Right hindlimb (tissue), 1 donor: ENCODE measurements at places on chromosomes 16 and 17.

GRCh38 chr17:5249615-5250014, 15.0 kb upstream of the SCIMP start:
- peak; percentile 64 for DNase-seq

- no peak for DNase-seq
Measured at GRCh38 chr17:2691965-2692780, 19.4 kb downstream of the CLUH start.

DNA sequence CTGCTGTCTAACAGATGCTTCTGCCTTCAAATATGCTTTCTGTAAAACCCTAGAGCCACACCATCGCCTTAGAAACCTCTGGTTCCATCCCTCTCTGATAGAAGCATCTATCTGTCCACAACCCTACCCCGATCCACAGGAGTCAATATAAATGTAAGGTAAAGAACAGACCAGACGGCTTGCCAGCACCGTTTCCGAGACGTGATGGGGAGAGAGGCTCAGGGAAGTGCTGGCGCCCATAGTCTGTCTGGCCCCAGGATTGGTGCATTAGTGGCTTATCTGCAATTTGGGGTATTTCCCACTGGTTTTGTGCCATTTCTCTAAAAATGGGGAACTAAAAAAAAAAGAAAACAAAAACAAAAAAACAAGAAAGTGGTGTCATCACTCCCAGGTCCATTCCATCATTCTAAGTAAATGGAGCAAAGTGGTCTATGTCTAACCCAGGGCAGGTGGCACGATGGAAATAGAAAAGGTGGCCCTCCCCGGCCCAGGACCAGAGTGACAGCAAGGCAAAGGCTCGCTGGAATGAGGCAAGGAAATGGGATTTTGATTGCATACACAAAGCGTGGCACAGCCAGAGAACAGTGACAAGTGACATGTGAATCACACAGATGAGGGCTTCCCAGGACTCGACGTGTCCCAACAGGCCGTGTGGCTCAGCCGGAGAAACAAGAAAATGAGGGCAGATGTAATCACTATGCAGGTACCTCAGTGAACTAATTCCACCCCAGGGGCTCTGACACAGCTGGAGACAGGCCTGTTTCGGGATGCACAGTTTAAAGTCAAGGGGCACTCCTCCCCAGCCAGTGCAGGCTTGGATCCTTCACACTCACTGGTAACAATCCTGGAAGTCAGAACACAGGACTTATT, 125.6 kb downstream of the GAS7 start:
- DNase-seq, result no peak

DNA sequence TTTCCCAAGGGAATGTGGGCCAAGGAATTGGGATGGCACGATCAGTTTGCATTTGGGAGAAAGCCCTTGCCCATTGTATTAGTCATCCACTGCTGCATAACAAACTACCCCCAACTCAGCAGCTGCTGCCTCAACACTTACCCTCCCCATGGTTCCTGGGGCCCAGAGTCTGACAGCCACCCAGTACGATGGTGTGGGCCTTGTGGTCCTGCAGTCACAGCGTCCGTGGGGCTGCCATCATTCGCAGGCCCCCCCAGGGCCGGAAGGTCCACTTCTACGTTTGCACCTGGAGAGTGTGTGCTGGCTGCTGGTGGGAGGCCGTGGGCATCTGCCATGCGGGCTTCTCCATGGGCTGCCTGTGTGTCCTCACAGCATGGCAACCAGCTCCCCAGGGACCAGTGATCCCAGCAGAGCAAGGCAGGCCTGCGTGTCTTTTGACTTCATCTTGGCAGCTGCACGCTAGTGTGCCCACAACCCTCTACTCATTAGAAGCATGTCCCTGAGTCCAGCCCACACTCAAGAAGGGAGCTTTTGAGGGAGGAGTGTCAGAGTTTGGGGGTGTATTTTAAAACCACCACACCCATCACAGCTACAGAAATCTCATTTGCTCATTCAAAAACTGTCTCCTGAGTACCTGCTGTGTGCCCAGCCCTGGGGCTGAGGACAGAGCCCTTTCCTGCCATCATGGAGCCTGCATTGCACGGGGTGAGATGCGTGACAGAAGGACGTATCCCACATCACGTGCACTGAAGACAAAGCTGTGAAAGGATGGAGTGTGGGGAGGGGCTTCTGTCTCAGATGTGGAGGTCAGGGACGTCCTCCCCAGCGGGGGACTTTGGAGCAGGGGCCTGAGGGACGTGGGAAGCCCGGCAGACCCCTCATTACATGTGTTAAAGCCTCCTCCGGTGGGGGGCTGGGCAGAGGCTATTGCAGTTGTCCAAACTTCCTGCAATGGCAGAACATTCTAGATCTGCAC, 185.0 kb upstream of the ZNF469 start:
- no peak for DNase-seq

DNA sequence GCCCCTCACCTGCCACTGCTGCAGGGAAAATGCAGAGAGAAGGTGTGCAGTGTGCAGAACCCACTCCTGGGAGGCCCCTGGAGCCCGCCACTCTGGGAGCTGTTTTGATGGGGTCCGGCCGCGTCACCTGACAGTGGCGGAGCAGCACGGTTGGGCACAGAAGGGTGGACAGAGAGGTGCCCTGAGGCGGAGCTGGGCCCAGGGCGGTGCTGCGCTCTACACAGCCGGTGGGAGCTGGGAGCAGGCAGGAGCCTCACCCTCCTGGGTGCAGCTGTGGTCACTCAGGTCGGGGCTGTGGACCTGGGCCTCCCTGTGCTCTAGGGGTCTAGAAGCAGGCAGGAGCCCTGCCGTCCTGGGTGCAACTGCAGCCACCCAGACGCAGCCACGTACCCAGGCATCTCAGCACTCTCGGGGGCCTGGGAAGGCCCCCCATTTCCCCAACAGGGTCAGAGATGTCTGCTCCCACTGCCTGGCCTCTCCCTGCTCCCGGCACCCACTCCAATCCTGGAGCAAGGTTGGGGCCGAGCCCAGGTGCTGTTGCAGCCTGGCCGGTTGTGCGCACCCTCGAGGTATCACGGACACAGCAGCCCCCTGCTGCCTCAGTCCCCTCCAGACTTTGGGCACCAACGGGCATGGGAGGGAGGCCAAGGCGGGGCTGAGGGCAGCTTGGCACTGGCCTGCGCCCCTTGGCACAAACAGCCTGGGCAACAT, 304.4 kb upstream of the AXIN2 start:
- no peak for DNase-seq

- no peak for DNase-seq
Measured at GRCh38 chr16:27123795-27124409, 57.2 kb downstream of the C16orf82 start.

DNA sequence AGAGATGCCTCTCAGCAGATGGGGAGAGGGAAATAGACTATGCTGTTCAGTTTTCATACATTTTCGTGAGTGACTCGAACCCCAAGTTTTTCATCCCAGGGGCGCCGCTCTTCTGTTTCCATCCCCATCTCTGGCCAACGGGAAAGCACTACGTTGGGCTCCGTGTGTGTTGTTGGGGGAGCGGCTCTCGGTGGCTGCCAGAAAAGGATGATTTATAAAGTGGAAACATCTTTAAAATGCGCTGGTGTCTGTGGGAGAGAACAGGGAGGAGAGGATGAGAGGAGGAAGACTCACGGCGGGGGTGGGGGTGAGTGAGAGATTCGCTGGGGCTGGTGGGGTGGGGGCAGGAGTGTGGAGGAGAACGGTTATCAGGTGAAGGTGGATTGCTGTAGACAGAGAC, 5.8 kb downstream of the TBX4 start:
- DNase-seq, result no peak

DNA sequence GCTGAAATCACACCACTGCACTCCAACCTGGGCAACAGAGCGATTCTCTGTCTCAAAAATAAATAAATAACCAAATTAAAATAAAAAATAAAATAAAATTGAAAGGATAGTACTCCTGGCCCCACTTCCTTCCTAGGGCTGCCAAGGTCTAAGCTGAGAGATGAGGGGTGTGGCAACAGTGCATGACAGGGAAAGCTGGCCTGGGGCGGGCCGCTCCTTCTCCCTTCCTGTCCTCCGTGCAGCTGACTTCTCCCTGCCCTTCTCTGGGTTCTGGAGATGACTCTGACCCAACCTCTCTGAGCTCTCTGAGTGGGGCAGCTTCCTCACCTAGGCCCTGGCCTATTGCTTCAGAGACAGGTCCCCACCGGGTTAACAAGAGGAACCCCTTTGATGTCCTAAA, 8.7 kb upstream of the SLC25A39 start:
- DNase-seq, result no peak

DNA sequence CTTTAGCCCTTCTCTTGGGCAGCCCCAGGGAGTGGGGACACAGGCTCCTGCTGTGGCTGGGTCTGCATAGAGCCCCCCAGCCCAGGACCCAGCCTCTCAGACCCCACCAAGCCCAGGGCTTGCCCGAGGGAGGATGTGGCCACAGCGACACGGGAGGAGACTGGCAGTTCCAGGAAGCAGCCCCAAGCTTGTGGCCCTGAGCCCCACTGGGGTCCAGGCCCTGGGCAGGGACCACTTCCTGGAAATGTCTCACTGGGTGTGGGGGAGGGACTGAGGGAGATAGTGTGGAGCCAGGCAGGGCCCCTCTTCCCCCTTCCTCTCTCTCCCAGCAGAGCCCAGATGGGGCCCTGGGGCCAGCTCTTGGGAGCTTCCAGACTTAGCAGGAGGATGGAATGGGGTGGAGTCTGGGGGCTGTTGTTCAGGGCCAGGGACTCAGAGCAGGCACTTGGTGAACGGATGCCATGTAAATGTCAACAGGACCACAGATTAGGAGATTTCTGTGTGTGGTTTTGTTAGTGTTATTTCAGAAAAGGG, 35.3 kb downstream of the ADGRG5 start:
- no peak for DNase-seq

DNA sequence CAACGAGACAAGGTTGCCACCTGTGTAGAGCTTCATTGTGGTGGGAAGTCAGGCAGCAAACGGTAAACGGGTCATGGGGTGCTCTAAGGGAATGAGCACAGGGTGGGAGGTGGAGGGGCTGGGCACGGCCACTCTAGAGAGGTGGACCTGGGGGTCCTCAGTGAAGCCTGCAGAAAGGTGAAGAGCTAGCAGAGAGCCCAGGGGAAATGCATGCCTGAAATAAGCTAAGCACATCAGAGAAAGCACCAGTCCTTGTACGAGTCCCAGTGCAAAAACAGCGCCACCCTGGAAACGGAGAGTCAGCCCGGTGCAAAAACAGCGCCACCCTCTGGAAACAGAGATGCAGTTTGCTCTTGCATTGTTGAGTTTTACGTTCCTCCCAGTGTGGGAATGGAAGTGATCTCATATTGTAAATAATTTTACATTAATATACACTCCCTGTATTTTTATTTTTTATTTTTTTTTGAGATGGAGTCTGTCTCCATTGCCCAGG, 65.0 kb downstream of the TBC1D16 start:
- no peak for DNase-seq

GRCh38 chr16:75017670-75018525, 19.1 kb downstream of the ZNRF1 start:
- no peak for DNase-seq

- DNase-seq, result no peak
Measured at GRCh38 chr17:68356949-68357455, 65.7 kb downstream of the ARSG start.

DNA sequence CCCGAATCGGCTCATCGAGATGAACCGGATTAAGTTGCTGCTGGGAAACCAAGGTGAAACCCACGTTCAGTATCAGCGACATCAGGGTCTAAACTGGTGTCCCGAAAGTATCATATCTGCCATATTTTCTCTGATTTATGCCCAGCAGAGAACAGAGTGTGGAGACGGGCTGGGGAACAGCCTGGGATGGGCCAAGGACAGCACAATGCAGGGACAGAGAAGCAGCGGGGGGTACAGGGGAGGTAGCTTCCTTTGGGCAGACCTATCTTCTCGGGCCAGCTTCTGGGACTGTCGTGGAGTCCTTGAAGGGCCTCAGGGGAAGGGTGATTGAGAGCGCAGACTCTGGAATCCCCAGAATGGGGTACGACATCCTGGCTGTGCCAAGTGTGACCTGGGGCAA, 17.5 kb upstream of the MLKL start:
- DNase-seq, result no peak

DNA sequence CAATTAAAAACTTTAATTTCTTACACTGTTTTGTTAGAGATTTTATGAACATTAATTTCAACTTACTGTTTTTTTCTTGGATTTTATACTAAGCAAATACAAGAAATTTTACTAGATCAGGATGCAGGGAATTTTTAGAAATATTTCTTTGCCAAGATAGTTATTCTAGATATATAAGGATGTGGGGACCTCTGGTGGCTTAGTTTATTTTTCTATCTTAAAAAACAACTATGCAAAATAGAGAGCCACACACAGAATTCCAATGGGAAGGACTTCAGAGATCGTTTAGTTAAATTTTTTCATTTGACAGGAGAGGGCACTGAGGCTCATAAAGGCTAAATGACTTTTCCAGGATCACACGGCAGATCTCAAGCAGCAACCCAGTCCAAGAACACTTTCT, 23.0 kb upstream of the CAPNS2 start:
- no peak for DNase-seq

- no peak for DNase-seq
Measured at GRCh38 chr17:79871131-79871530, 31.9 kb upstream of the CBX4 start.

- DNase-seq, result no peak
Measured at GRCh38 chr17:80388175-80388574, 26.8 kb upstream of the ENDOV start.

DNA sequence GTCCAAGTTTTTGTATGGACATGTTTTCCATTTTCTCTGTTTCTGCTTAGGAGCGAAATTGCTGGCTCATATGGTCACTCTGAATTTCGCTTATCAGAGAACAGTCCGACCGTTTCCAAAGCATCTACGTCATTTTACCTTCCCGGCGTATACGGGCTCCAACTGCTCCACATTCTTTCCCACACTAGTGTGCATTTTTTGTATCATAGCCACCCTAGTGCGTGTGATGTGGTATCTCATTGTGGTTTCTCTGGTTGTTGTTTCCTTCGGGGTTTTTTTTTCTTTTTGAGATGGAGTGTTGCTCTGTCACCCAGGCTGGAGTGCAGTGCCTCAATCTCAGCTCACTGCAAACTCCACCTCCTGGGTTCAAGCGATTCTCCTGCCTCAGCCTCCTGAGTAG, 31.0 kb upstream of the BHLHA9 start:
- no peak for DNase-seq

DNA sequence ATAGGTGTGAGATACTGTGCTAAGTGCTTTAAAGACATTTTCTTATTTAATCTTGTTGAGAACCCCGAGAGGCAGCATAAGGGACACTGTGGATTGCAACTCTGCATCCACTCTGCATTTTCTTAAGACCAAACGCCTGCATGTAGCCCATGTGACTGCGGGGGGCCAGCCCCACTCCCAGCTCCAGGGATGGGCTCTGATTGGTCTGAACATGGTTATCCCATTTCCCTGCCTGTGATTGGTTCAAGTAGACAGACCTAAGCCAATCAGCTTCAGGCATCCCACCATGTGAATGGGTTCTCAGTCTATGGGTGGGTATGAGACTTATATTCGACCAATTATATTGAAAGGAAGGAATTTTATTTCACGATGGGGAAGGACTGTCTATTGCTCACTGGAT, 33.2 kb upstream of the USP7 start:
- no peak for DNase-seq

- no peak for DNase-seq
Measured at GRCh38 chr17:59631276-59631675, 11.6 kb downstream of the CLTC start.

- no peak for DNase-seq
Measured at GRCh38 chr17:75650874-75651273, 16.1 kb downstream of the RECQL5 start.
